HFFc6 (cell line): ENCODE measurements at places on chromosomes 6 and 20. TPM values are rescaled to one million over a fixed set of nuclear protein-coding genes. Genes with fewer than 3 reads are reported as not detected.

The BFSP1 gene
- 1.6 to 3.3 TPM (median 2.0 TPM) in 3 replicates for total RNA-seq

The FAM217B gene
- total RNA-seq: 15.3 to 17.9 TPM (median 16.9 TPM) in 3 replicates

The C20orf202 gene
- total RNA-seq: not detected in 3 replicates

DNA sequence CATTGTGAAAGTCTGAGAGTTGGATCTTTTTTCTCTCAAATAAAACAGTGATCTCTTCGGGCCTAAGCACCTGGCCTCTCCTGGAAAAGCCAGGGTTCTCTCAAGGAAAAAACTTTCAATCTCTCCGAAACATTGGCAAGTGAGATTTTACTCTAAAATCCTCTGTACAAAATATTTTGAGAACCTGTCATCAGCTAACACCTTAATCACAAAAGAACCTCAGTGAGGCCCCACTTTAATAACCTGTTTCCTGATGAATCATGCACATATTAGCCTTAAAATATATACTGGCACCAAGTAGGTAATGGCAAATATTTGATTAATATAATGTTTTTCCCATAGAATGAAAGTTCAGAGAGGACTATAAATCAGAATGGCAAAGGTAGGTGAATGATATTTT lies 177.9 kb downstream of the FRK start:
- no peak for DNase-seq

DNA sequence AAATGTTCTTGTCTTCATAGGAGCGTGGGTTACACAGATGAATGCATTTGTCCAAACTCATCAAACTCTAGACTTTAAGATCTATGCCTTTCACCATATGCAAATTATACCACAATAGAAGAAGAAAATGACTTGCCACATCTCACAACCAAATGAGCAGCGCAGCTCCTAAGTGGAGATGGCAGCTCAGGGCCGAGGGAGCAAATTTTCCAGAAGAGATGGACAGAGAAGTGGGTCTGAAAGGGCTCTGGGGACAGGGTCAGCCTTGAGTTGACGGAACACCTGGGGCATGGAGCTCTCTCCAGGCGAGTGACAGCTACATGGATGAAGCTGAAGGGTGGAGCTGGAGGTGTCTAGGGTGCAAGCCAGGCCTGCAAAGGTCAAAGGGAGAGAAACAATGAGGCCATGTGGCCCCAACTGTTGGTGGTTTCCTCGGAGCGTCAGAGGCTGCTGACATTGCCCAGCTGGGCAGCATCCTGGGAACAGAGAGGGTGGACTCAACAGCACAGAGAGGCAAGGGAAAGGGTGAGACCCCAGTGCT lies 228.3 kb downstream of the NRN1 start:
- no peak for DNase-seq

DNA sequence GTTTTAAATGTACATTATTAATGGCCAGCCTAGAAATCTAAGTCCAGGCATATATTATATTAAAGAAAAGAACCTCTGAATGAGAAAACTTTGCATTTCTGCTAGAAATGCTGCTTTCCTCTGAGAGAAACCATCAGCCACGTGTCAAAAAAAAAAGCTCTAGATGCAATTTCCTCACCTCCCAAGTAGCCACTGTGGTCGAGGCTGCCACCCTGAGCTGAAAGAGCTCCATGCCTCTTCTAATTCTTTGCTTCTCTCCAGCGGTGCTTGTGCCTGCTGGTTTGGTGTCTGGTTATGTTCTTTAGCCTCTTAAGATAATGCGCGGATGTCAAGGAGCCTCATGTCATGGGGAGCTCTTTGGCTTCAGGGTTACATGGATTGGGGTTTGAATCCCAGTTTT lies 316.0 kb downstream of the TFAP2C start:
- DNase-seq: no peak

GRCh38 chr6:11108726-11109125 lies 2.8 kb downstream of the ERVFRD-1 start:
- no peak for DNase-seq

DNA sequence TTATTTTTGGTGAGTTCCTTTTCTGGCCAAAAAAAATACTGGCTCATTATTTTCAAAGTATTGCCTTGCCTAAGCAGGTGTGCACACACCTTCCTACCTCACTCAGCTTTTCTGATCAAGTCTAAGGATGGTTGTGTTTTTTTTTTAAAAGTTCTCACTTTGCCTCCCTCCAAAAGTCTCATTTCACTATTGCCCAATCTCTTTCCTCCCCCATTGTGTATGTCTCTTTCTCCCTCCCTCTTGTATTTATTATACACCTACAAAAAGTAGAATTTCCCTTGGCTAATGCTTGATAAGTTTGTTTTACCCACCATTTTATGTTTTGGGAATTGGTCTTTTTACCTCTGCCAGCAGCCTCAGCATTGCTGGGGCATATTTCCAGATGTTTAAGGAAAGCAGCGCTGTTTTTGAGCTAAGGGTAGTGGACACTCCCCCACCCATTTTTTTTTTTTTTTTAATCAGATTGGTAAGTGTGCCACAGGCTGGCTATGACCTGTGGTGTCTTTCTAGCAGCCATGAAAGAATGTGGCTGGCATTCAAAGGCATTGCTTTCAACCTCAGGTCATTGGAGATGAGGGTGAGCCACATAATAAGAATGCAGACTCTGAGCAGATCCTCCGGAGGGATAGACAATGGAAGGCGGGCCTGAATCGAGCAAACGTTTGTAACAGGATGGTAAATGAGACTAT lies 668.6 kb downstream of the UTRN start:
- peak; percentile 77 for DNase-seq

- DNase-seq: no peak
Measured at GRCh38 chr6:110491644-110492317, 15.4 kb upstream of the SLC22A16 start.

- DNase-seq: no peak
Measured at GRCh38 chr20:53713328-53714056, 119.9 kb upstream of the ZNF217 start.

DNA sequence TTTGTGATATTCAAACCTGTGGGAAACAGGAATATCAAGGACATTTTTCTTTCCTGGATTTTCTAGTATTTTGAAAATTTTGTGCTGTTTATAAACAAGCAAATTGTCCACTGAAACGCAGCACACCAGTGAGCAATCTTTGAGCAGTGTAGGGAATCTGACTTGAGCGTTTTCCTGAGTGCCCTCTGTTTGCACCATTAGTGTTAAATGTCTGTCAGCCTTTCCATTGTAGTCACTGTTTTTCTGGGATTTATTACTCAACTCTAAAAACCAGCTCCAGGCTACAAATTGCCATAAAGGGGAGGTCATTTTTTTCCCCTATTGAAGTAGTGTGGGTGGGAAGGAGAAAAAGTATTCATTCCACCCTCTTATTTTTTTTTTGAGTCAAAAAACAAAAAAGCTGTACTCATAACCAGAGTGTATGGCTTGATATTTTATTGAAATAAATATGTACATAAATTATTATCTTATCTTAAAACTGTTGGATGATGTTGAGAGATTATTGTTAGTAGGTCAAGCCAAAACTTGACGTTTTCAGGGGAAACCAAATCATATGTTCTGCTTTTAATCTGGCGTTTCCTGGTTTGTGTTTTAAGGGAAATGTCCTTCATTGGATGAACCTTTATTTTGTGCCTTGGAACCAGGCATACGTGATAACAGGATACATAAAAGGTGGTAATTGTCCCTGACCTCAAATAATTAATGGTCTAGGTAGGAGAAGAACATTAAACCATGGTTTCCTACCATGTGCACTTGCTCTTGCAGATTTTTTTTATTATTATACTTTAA lies 51.8 kb downstream of the TSHZ2 start:
- no peak for DNase-seq
